ENCODE measurements at places on chromosomes 6 and 20.

GRCh38 chr20:51961964-51962761 is 159.8 kb upstream of the SALL4 start:
- DNase-seq, result no peak

- DNase-seq, result no peak
Measured at GRCh38 chr20:21240394-21240793, 62.7 kb upstream of the XRN2 start.

DNA sequence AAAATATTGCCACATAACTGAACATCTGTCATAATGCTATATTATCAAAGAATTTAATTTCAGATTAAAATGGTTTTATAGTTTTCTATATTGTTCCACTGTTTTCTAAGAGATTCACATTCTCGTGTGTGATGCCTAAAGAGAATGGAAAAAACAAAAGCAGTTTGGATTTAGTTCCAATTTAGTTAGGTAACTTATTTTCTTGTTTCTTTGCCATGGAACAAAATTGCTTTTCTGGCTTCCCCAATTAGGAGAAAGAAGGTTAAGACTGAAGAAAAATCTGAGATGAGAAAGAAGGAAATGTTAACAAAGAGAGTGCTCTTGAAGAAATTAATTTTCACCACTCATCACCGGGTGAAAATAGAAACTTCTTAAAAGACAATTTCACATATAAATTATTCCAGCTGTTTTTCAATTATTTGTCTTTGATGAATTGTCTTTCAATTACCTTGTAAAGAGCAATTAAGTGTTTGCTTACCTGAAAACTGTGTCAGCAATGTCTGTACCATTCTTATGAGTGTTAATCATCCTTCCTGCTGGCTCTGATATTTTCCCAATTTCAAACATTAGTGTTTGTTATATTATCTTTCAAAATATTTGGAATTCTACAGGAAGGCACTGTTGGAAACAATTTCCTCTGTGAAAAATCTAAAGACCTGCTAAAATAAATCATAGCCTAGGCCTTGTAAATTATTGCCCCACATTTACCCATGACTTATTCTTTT is 19.5 kb downstream of the PHACTR2 start:
- DNase-seq, result no peak

GRCh38 chr6:52749556-52750152 is 13.6 kb downstream of the GSTA2 start:
- no peak for DNase-seq

- no peak for DNase-seq
Measured at GRCh38 chr6:79813143-79813850, 134.1 kb downstream of the ELOVL4 start.

DNA sequence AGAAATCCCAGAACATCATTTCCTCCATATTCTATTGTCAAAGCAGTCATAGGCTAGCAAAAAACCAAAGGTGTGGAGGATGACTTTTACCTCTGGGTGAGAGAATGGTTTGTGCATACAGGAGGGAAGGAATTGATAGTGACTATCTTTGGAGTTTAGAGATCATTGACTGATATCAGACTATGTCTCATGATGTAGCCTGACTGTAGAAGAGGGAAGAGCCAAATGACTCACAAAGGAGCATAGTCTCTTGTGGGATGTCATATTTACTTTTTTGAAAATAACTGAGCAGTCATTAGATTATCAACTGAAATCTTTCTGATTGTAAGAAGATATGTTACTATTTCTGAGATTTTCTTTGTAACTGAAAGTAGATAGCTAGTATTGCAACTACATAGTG is 158.5 kb downstream of the FLRT3 start:
- no peak for DNase-seq

GRCh38 chr20:63734111-63734945 is 2.1 kb upstream of the LIME1 start:
- no peak for DNase-seq

GRCh38 chr20:58832457-58832856 is 18.2 kb downstream of the GNAS-AS1 start:
- no peak for DNase-seq

DNA sequence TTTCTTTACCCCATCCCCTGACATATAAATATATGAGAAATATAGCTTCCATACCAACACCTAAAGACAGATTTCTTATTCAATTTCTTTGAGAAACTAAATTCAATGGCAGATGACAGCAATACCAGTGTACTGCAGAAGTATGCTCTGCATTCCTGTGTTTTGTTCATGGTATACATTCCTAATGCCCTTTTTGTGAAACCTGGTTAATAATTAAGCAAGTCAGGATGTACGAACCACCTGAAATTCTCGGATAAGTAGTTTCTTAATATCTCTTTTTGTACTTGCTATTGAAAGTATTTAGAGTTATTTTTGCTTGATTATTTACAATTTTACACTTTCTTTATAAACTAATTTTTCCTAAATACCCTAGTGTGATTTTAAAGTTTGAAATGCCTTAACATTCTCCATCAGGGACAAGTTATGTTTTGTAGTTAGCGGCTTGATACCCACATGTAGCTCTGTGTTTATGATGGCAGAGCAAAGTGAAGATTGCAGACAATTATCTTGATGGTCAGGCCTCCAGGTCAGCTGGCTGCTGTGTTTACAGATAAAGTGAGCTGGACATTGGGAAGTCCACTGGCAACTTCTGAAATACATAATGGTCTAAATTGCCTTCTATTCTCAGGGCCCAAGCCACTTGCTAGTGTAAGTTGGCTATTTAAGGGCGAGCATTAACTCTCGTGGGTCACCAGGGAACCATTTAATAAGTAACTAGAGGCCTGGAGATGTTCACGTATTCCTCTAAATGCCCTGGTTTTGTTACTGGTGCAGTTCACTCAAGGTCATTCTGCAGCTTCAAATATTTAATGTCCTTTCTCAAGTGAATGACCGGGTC is 58.2 kb downstream of the PLCB1 start:
- DNase-seq, result no peak

DNA sequence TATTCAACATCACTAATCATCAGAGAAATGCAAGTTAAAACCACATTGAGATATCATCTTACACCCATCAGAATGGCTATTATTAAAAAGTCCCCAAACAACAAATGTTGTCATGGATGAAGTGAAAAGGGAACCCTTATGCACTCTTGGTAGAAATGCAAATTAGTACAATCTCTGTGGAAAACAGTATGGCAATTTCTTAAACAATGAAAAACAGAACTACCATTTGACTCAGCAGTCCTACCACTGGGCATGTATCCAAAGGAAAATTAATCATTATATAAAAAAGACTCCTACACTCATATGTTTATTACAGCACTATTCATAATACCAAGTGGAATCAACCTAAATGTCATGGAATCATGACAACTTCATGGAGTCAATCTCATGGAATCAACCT is 611.3 kb upstream of the GJE1 start:
- no peak for DNase-seq

DNA sequence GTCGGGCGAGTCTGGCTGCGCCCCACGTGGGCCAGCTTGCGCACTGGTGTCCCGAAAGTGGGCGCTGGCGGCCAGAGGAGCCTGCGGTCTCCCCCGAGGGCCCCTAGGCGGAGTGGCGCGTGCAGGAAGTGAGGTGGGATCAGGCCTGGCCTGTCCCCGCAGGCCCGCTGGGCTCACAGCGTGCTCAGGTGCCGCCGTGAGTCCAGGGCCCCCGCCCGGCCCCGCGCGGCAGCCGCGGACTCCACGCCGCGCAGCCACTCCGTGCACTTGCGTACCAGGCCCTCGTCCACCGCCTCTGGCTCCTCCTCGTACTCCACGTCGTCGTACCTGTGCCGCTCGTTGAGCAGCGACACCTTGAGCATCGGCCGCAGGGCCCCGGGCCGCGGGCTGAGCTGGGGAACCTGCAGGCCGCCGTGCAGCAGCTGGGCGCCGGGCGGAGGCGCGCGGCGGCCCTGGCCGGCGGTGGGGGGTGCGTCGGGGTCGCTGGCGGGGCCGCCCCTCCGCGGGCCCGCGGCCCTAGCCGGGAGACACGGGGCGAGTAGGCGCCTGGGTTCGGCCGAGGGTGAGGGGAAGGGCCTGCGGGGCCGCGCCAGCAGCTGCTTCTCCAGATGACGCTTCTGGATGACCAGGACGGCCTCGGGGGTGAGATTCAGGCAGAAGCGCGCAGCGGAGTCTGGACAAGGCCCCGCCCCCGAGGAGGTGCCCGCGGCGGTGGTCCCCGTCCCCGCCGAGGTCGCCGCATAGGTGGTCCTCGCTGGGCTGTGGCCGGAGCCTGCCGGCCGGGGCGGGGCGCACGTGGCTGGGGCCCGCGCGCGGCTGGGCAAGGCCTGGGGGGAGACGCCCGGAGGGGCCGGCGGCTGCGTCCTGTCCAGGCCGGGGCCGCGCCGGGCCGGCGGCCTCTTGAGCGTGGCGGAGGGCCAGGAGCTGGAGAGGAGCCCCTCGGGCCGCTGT is 835 bp downstream of the PRR18 start:
- no peak for DNase-seq

- DNase-seq, result no peak
Measured at GRCh38 chr6:1477432-1478090, 88.2 kb downstream of the FOXF2 start.

GRCh38 chr6:106178900-106179299 is 92.8 kb downstream of the PRDM1 start:
- no peak for DNase-seq

DNA sequence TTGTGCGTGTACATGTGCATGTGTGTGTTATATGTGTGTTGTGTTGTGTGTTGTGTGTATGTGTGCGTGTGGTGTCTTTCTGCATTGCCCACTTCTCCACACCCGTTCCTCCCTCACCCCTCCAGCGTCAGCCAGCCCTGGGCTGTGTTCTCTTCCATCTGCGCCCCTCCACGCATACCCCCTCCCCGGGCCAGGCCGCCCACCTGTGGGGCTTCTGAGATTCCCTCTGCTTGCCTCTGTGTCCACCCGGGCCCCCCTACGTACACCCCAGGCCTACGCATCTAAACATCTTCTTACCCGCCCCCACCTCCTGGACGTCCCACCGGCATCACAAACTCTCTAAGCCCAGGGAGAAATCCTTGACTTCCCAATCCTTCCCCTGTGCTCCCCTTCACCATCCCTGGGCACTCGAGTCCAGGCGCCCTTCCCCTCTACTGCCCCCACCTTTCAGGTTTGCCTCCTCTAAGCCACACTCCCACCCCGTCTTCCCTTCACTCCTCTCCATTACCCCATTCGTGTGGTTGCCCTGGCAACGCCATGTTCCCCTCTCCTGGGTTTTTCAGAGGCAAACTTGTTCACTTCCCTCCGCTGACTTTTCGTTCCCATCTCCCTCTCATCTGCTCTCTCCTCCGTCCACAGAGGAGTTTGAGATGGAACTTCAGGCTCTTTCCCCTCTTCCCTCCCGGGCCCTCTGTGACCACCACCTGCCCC is 81.7 kb upstream of the NNAT start:
- no peak for DNase-seq

DNA sequence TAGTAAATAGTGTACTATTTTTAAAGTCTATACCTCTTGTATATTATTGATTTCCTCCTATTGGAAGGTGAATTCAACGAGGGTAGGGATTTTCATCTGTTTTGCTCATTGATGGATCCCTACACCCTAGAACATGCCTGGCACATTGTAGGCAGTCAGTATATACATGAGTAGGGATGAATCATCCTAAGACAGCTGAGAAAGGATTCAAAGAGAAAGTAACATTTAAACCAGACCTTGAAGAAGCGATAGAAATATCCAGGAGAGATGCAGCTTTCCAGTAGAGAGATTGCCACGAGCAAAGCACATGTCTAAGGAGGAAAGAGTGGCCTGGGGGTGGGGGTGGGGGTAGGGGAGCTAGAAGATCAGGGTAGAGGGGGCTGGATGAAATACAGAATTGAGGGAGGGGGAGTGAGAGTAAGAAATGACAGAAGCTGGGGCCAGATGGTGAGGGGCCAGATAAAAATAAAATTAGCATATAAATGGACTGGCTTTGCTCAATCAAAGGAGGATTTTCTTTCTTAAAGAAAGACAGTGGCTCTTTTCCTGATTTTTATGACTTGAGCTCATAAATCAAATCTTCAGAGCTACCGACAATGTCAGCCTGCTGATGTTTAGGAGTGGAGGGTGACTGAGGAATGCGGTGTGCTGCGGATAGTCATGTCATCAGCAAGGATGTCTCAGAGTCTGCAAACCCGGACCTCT is 168.2 kb downstream of the SAMD5 start:
- no peak for DNase-seq

DNA sequence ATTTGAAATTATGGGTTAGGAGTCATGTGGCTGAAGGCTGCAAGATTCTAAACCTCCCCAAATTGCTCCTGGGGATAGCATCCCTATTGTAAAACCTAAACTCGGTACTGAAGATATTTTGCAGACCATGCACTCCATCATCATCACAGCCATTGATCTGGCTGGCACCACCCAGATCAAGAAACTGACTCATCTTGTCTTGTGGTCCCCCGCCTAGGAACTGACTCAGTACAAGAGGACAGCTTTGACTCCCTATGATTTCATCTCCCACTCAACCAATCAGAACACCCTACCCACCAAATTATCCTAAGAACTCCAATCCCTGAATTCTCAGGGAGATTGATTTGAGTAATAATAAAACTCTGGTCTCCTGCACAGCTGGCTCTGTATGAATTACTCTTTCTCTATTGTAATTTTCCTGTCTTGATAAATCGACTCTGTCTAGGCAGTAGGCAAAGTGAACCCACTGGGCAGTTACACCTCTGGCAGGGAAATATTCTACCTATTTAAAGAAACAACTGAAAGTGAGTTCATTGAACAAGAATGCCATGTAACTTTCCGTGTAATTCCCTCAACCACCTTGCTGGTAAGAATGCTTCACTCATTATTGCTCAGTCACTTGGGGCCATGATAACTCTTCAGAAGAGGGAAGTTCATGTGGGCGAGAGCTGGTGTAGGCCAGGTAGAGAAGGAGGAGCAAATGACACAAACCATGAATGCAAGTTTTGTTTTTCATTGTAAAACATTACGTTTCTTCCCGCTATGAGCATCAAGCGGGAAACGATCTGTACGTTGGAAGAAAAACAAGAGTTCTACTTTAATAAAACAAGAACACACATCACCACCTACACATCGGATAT is 602.9 kb upstream of the ARID1B start:
- no peak for DNase-seq

DNA sequence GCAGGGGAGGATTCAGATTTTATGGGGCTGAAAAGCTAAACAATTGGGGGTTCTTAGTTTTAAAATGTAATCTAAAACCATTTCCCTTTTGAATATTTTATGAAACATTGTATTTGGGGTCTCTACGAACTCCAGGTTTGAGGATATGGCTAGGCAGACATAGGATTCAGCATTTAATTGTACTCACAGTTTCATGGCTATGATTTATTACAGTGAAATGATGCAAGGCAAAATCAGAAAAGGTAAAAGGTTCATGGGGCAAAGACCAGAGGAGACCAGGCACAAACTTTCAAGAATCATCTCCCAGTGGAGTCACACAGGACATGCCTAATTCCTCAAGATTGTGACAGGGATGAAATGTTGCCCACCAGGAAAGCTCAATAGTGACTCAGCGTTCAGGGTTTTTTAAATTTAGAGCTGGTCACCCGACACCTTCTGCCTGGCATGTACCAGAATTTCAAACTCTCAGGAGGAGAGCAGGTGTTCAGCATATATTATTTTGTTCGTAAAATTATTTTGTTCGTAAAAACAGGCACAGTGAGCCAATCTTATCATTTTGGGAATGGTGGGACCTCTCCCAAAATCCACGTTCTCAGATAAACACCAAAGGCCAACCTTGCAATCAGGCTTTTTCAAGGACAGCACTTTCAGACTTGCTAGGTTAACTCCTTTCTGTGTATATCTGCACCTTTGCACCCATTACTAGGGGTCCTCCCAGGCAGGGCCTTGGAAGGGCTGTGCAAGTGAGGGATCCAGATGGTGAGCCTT is 270.3 kb downstream of the NKAIN2 start:
- DNase-seq, result no peak

GRCh38 chr6:157056275-157056674 is 267.0 kb downstream of the TMEM242 start:
- no peak for DNase-seq
